Peyer's patch (tissue), 4 donors: ENCODE measurements at places on chromosomes 5 and 9. TPM values are rescaled to one million over a fixed set of nuclear protein-coding genes. Genes with fewer than 3 reads are reported as not detected.

Gene FCN1
- not detected for total RNA-seq

Gene BRD9
- total RNA-seq = 80.0 TPM

Gene SLC6A3
- total RNA-seq = 0.70 TPM

Gene LECT2
- total RNA-seq = not detected

Gene ROPN1L
- not detected for total RNA-seq

Gene PCYOX1L
- total RNA-seq = 5.2 TPM

Gene ADRB2
- 0.53 TPM for total RNA-seq

Gene ATP6V1G1
- 84.3 TPM for total RNA-seq

Gene SLC4A9
- 0.38 TPM for total RNA-seq

Gene SLC6A19
- 500 TPM for total RNA-seq

Gene FRMPD1
- total RNA-seq = not detected

Gene PKD2L2
- not detected for total RNA-seq

Gene CDC25C
- 4.1 TPM for total RNA-seq

Gene BAAT
- 1.2 TPM for total RNA-seq

Gene NRG2
- 0.80 TPM for total RNA-seq

Gene ADCY2
- total RNA-seq = 12.4 TPM

Gene HMCN2
- 61.7 TPM for total RNA-seq

Gene LHX2
- not detected for total RNA-seq
